Iris pigment epithelial cell (primary cell): ENCODE measurements at places on chromosomes 1 and 21.

GRCh38 chr1:27879374-27880082 is 7.2 kb downstream of the THEMIS2 start:
- no peak for DNase-seq

- no peak for DNase-seq
Observed at GRCh38 chr1:12152113-12152891, 14.5 kb upstream of the TNFRSF1B start.

DNA sequence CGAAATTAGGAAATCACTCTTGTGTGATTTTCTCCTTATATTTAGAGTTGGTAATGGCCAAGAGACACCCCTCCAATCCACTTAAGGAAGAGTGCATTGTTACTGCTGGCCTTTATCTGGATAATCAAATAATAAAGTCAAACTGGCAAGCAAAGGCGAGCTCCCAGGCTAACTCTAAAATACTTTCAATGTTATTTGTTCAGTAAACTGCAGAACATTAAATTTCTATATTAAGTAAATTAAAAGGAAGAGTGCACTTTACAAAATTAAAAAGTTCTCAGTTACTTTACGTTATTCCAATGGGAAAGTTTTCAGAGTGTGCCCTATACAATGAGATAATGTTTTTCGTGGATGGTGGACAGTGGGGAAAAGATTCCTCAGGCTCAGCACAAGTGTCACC is 562.4 kb upstream of the BEND5 start:
- DNase-seq = no peak

GRCh38 chr1:67429528-67430357 is 459 bp downstream of the SERBP1 start:
- DNase-seq = peak; percentile 23

DNA sequence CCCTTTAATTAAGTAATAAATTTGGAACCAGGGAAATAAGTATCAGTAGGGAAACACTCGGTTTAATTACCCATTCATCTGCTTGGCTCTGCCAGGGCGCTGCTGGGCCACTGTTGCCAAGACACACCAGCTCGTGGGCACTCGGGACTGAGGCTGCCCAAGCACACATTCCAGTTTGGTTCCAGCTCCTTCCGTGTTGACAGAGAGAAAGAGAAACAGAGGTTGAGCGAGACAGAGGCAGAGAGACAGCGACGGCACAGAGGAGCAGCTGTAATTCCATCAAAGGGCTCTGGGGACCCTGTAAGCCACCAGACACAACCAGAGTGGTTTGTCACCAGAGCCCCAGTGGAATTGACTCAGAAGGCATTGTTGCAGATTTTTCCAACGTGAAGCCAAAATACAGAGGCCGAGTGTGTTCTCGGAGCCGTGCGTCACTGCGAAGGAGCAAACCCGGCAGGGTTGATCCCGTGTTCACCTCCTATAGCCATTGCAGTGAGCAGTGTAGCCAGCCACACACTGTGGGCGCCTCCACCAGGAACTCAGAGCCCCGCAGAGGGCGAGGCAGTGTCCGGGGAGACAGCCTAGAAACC is 33.5 kb downstream of the SYF2 start:
- no peak for DNase-seq

- DNase-seq = peak; percentile 23
Observed at GRCh38 chr1:25182629-25183028, 49.7 kb downstream of the SYF2 start.

DNA sequence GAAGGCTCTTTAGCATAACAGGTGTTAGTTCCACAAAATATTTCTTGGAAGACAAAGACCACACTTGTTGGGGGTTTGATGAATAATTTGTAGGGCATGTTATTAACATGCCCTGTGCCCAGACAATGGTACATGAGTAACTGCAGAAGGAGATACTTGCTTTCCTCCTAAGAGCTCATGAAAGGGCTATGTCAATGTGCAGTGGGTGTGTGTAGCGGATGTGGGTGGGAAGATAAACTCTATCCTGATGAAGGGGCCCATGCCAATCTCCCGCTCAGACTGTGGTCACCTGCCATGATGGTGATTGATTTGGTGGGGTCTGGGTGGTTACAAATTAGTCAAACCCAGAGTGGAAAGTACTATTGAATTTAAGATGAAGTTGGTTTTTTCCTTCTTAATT is 69.8 kb upstream of the DNAH14 start:
- DNase-seq = no peak
